ENCODE measurements at places on chromosomes 7 and 10.

DNA sequence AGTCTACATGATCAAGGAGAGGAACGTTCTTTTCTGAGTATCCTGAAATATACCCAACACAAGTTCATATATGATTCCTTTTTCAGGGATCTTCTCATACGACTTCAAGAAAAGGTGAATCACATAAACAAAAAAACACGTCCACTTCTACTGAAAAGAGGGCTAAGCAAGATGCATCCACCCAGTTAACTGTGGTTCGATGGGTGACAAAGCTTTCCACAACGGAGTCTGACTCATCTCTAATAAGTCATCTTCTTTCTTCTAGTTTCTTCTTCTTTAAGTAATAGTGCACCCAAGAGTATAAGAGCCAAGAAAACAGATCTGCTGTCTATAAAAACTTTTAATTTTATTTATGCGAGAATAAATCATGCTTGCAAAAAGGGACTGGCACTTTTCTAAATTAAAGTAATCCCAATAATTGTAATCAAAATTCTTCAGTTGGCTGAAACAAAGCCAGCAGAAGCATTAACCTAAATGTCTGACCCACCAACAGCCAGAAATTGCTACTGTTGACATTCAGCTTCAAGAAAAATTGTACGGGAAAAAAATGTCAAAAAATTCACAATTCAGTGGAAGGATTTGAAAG is 146.9 kb upstream of the ANK3 start:
- no peak for DNase-seq

- no peak for DNase-seq
Observed at GRCh38 chr10:3009341-3009740, 58.0 kb upstream of the PFKP start.

- DNase-seq = no peak
Observed at GRCh38 chr7:100085515-100085914, 3.3 kb upstream of the COPS6 start.

DNA sequence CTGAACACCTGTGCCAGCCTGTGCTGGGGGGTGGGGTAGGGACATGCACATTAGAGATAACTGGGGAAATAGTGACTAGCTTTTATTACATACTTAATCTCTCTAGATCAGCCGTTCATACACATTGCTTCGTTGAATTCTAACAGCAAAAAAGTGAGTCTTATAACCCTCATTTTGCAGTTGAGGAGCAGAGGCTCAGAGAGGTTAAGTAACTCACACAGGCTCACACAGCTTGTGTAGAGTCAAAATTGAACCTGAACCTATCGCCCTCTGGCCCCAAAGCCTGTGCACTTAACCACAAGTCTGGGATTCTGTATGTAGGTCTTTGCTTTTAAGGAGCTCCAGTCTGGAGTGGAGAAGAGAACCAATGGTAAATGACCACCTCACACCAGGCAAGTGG is 59.9 kb downstream of the CDH23 start:
- no peak for DNase-seq

- peak; percentile 98 for DNase-seq
Observed at GRCh38 chr10:103781329-103782061, 73.9 kb downstream of the SH3PXD2A start.

GRCh38 chr10:33277135-33277536 is 57.3 kb downstream of the NRP1 start:
- peak; percentile 67 for DNase-seq

- no peak for DNase-seq
Observed at GRCh38 chr10:3067859-3068179, 471 bp downstream of the PFKP start.

DNA sequence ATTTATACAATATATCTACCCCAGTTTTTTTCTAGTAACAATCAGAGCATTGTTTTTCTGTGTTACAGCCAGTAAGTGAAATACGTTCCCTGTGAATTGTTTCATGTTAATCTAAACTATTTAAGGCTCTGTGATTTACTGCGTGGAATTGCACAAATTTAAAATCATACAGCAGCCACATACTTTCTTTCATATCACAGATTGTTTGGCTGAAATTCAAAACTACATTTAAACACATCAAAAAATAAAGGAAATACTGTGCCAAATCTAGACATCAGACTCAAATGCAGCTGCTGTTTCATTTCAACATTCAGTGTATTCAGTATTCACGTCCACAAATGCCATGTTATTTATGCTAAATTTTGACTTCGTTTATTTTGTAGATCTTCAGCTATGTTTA is 242.6 kb upstream of the HGF start:
- DNase-seq = no peak

DNA sequence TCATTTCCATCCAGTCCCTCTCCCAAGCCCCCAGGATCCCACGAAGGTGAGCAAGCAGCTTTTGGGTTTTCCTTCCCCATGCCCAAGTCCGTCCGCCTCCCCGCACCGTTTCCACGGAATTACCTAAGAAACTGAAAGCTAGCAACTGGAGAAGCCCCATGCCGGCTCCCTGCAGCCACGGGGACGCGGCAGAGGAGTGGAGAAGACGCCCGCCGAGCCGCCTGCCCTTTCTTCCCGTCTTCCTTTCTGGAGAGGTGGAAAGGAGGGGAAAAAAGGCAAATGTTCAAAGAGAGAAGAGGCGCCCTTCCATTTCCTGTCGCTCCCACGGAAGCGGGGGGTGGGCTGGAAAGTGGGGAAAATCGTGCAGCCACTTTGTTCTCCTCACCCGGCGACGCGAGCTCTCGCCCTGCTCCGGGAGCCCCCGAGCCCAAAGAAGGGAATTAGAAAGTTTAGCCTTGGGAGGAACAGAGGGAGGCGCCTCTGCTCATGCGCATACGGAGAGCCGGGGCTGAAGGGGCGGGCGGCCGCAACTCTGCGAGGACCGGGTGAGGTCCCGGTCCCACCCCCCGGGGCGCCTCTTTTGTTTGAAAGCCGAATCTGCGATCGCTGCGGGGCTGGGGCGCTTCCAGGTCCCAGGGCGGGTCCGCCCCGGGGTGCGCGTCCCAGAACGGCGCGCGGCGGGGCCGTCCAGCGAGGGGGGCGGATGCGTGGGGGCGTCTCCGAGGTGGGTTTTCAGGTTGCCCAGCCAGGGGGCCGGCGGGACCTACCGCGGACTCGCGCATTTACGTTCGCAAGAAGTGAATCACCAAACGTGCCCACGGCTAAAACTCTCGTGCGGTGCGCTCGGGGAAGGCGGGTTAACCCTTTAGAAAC is at the start of gene LAMB1:
Gene LAMB1 (minus strand): TSS at position 436 of the 873 bp plus-strand sequence. CDS start 276 bp downstream, at position 160.
- peak; percentile 63 for DNase-seq

GRCh38 chr10:29736366-29737073 is 101.7 kb upstream of the SVIL start:
- peak; percentile 73 for DNase-seq

All from trophoblast cell (in vitro differentiated cells and primary cell).